Non-pigmented ciliary epithelial cell (primary cell): ENCODE measurements at places on chromosomes 1 and 21.
A peak's percentile ranks its signal among the peaks of the same experiment; 100 is the strongest.

- DNase-seq = no peak
Observed at GRCh38 chr1:165886983-165887382, 59.6 kb downstream of the UCK2 start.

DNA sequence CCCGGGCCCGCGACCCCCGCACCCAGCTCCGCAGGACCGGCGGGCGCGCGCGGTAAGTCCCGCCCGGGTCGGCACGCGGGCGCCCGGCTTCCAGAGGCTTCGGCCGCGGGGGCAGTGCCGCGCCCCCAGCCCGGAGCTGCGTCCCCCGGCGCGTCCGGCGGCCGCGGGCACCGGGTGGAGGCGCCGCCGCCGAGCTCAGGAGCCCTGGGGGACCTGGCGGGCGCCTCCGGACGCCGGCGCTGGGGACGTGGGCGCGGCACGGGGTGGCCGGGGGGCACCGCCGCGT is 227 bp downstream of the NBL1 start:
- DNase-seq = no peak

GRCh38 chr1:206719169-206719839 is 34.6 kb downstream of the MAPKAPK2 start:
- DNase-seq = no peak

- DNase-seq = no peak
Observed at GRCh38 chr1:160007577-160008200, 24.1 kb downstream of the PIGM start.

DNA sequence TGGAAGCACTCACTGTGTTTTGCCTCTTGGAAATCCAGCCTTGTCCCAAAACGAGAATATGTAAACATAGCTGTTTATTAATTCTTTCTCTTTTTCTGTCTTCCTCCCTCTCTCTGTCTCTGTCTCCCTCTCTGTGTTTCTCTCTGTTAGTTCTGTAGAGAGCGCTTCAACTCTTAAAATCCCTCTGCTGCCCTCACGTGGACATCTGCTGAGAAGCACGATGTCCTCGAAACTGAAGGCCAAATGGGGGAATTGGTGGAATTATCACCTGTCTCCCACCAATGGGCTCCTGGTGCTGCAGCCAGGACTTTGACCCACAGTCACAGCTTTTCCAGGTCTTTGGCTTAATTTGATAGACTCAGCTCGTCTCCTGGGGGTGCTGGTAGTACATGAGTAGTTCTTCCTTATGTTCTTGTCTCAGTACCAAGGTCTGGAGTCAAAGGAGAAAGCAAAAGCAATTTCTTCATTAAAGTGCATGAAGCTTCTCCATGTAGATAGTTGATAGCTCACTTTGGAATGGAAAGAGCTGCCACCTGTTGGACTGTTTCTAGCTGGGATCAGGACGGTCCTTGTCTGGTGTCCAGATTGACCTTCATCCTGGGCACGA is 5.5 kb upstream of the GBP6 start:
- peak; percentile 28 for DNase-seq
